Activated CD4-positive, alpha-beta T cell treated with anti-CD3 and anti-CD28 coated beads for 36 hours (primary cell): ENCODE measurements at places on chromosomes 6 and 20. TPM values are rescaled to one million over a fixed set of nuclear protein-coding genes. Genes with fewer than 3 reads are reported as not detected.
A peak's percentile ranks its signal among the peaks of the same experiment; 100 is the strongest.

DNA sequence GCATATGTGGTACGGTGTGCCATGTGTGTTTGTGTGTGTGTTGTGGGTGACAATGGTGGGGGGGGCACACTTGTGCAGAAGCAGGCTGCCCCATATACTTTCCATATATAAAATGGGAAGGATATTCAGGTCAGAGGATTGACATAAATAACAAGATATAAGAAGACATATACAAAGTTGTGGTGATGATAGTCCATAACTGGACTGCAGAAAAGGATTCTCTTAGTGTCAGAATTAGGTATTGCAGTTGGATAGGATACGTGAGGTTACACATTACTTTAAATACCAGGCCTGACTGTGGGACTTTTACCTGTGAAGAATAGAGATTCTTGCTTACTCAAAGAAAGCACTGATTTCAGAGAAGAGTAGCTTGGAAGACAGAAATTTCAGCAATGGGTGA, 1260.3 kb downstream of the EPHA7 start:
- H3K27me3 ChIP-seq: no peaks in the 10 kb centered on the region
- no peak for DNase-seq
- H3K27ac ChIP-seq: no peak overlapping the region
- no peak overlapping the region for H3K4me3 ChIP-seq

- H3K27me3 ChIP-seq: no peaks in the 10 kb centered on the region
- peaks cover 34% of the 10 kb centered on the region for H3K4me1 ChIP-seq
- no peak for DNase-seq
- peak overlapping the region; percentile 41 for H3K27ac ChIP-seq
These were observed 1.8 kb downstream of the UQCC2 start for GRCh38 chr6:33709605-33710295.

- no peak overlapping the region for H3K27ac ChIP-seq
- peaks cover 9% of the 10 kb centered on the region for H3K27me3 ChIP-seq
- DNase-seq: no peak
These were observed 188.2 kb downstream of the FNDC1 start for GRCh38 chr6:159357211-159357915.

DNA sequence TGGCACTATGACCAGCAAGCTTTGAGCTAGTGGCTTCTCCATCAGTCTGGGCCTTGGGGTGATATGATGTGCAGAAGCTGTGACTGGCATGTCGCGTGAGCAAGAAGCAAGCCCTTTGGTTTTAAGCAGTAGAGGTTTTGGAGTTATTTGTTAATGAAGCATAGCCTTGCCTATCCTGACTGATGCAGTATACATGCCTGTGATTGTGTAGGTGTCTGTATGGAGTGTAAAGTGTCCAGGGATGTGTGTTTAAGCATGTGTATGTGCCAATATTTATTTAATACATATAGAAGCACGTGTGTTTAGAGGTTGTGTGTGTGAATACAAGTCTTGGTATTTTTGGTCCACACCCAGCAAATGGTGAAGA, 61.0 kb upstream of the CCDC167 start:
- no peak overlapping the region for H3K4me3 ChIP-seq
- peaks cover 9% of the 10 kb centered on the region for H3K27me3 ChIP-seq
- no peak overlapping the region for H3K27ac ChIP-seq
- no peak for DNase-seq

DNA sequence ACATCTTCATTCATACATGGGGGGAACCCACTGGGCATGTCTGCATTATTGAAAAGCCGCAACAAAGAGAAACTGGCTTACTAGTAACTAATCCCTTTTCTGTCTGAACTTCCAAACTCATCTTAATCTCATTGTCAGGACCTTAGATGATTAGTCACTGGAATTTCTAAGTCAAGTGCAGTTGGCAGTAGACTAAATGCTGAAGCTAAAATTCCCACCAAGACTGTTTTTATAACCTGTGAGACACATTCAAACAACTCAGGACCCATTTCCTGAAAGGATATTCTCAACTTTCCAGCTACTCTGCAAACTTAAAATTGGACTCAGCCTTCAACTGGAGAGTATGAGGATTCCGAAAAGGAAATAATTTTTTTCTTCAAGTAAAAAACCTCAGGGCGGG, 94.8 kb upstream of the SCAF8 start:
- peaks cover 4% of the 10 kb centered on the region for H3K27me3 ChIP-seq
- H3K4me1 ChIP-seq: no peaks in the 10 kb centered on the region
- H3K36me3 ChIP-seq: no peaks in the 10 kb centered on the region
- no peak overlapping the region for H3K27ac ChIP-seq
- DNase-seq: no peak

GRCh38 chr20:6613280-6613861, 154.1 kb upstream of the BMP2 start:
- no peaks in the 10 kb centered on the region for H3K36me3 ChIP-seq
- H3K27me3 ChIP-seq: no peaks in the 10 kb centered on the region
- H3K4me1 ChIP-seq: no peaks in the 10 kb centered on the region
- no peak overlapping the region for H3K27ac ChIP-seq
- DNase-seq: no peak
- H3K4me3 ChIP-seq: no peak overlapping the region

GRCh38 chr6:71336901-71337300, 48.3 kb downstream of the OGFRL1 start:
- H3K36me3 ChIP-seq: no peaks in the 10 kb centered on the region
- peaks cover 4% of the 10 kb centered on the region for H3K4me1 ChIP-seq
- DNase-seq: no peak

DNA sequence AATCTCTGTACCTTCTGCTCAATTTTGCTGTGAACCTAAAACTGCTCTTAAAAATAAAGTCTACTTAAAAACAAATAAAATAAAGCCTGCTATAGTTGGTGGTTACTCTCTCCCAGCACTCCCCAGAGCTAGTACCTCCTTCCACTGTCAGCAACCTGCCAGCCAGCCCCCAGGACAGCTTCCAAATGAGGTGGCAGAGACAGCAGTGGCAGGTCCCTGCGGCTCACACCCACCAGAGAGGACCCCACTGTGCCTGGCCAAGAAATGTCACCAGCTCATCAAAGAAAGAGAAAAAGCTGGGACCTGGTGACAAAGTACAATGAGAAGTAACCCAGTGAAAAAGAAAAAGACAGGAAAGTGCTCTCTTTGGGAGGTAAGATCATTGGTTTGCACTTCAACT, 15.2 kb downstream of the APMAP start:
- H3K4me1 ChIP-seq: peaks cover 1% of the 10 kb centered on the region
- no peaks in the 10 kb centered on the region for H3K27me3 ChIP-seq
- no peak overlapping the region for H3K4me3 ChIP-seq
- no peak for DNase-seq

GRCh38 chr6:1415416-1416063, 26.2 kb downstream of the FOXF2 start:
- no peak overlapping the region for H3K27ac ChIP-seq
- H3K36me3 ChIP-seq: no peaks in the 10 kb centered on the region
- H3K27me3 ChIP-seq: peaks cover 16% of the 10 kb centered on the region
- H3K4me1 ChIP-seq: no peaks in the 10 kb centered on the region

DNA sequence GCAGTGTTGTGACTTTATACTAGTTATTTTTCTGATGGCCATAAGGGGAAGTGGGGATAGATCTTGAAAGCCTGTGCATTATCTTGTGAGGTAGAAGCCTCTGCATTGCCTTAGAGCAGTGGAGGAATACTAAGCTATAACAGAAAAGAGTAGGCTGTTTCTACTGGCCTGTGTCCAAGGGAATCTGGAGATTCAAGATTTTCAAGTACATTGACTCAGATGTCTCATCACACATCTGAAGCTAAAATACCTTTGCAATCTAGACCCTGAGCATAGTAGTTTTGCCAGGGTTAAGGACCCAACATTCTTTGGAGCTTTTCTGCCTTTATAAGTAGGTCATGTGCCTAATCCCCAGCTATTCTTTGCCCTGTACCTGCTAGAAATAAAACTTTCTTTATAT, 272.3 kb downstream of the TENT5A start:
- H3K4me1 ChIP-seq: no peaks in the 10 kb centered on the region
- no peaks in the 10 kb centered on the region for H3K36me3 ChIP-seq
- H3K27me3 ChIP-seq: no peaks in the 10 kb centered on the region
- H3K27ac ChIP-seq: no peak overlapping the region

DNA sequence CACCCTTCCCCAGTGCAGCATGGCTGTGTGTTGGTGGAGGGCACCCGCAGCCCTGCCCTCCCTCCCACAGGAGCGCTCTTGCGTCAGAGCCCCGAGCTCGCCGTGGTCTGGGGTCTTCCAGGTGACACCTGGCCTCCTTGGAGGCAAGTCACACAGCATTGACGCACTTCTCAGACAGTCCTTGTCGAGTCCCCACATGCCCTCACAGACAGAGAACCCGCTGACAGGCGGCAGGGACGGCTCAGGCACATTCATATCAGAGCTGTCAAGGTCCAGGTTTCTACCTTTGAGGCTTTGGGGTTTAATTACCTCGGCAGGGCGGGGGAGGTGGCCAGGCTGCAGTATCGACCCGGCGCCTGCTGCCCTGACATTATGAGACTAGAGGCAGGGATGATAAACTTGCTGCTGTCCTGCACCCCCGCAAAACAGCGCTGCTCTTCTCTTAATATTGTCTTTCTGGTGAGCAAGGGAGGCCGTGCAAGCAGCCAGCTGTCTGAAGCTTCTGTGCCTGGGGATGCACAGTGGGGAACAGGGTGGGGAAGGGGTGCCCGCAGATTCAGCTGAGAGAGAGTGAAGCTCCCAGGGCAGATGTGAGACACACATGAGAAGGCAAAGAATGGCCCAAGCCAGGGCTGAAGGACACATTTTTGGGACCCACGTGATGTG, 4.7 kb downstream of the NPEPL1 start:
- H3K36me3 ChIP-seq: peaks cover 8% of the 10 kb centered on the region
- H3K27ac ChIP-seq: no peak overlapping the region
- peaks cover 9% of the 10 kb centered on the region for H3K4me1 ChIP-seq
- H3K4me3 ChIP-seq: no peak overlapping the region

DNA sequence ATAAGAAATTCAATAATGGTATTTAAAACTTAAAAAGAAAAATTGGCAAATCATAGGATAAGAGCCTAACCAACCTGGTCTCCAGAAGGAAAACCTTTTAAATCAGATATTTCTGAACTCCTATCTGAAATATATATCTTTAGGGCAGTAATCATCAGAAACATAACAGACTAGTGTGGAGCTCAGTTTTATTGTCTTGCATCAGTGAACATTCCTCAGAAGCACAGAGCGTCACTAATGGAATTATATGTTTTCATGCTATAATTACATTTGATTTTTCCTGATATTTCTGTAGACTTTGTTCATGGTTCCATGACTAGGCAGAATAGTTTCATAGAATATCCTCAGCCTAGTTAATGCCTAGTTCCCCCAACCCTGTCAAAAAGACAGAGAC, 262.2 kb downstream of the EYA4 start:
- H3K27ac ChIP-seq: no peak overlapping the region
- H3K4me1 ChIP-seq: no peaks in the 10 kb centered on the region
- DNase-seq: no peak
- no peak overlapping the region for H3K4me3 ChIP-seq
- H3K27me3 ChIP-seq: peaks cover 12% of the 10 kb centered on the region

DNA sequence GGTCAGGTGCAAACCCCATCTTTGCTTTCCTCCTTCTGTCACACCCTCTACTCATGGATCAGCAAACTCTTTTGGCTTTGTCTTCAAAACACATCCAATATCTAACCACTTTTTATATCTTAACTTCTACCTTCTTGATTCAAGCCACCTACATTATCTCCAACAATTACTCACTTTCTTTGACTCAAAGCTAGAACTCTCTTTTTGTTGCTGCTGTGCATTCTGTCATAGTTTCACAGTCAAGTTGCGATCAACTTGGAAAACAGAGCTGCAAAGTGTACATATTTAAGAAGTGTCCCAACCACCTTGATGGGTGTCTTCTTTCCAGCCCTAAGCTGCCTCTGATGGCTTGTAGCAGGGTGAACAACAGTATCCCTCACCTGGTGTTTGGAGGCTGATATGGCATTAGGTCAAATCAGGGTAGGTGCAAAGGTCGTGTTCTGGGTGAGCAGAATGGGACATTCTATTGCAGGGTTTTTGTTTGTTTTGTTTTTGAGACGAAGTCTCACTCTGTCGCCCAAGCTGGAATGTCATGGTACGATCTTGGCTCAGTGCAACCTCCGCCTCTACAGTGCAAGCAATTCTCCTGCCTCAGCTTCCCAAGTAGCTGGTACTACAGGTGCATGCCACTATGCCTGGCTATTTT, 43.4 kb upstream of the RALGAPA2 start:
- no peak for DNase-seq
- H3K4me1 ChIP-seq: peaks cover 5% of the 10 kb centered on the region
- no peak overlapping the region for H3K4me3 ChIP-seq
- peaks cover 5% of the 10 kb centered on the region for H3K27me3 ChIP-seq
- no peaks in the 10 kb centered on the region for H3K36me3 ChIP-seq

HLA-DPA1 gene
- total RNA-seq: 11.5 TPM

RGL2 gene
- total RNA-seq: 21.5 TPM

SIGLEC1 gene
- total RNA-seq: not detected

PROCR gene
- 0.87 TPM for total RNA-seq
